ENCODE measurements at places on chromosomes 2 and 18.

DNA sequence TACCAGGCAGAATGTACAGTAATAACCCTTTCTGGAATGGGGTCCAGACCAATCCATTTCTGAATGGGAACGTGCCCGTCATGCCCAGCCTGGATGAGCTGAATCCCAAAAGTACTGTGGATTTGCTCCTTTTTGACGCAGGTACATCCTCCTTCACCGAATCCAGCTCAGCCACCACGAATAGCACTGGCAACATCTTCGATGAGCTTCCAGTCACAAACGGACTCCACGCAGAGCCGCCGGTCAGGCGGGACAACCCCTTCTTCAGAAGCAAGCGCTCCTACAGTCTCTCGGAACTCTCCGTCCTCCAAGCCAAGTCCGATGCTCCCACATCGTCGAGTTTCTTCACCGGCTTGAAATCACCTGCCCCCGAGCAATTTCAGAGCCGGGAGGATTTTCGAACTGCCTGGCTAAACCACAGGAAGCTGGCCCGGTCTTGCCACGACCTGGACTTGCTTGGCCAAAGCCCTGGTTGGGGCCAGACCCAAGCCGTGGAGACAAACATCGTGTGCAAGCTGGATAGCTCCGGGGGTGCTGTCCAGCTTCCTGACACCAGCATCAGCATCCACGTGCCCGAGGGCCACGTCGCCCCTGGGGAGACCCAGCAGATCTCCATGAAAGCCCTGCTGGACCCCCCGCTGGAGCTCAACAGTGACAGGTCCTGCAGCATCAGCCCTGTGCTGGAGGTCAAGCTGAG lies 89.6 kb downstream of the SH3BP4 start:
- no peak for DNase-seq

DNA sequence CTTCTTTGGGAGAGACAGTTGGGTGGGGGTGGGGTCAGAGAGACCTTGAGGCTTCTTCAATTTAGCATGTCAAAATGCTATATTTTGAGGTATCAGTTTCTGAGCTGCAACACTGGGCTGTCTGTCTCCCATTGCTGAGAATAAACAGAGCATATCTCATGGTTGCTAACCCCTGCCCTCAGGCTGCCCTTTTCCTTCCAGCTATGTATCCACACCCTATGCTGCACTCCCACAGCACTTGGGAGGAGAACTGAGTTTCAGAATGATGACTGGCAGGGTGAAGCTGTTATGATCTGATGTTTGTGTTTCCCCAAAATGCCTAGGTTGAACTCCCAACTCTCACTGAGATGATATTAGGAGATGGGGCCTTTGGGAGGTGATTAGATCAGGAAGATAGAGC lies 794.0 kb downstream of the RNF144A start:
- no peak for DNase-seq

- DNase-seq, result no peak
Observed at GRCh38 chr2:112472547-112473263, 9.3 kb upstream of the TTL start.

GRCh38 chr2:19369341-19369955 lies 11.0 kb upstream of the OSR1 start:
- no peak for DNase-seq

GRCh38 chr2:223404616-223405015 lies 197.5 kb downstream of the SCG2 start:
- DNase-seq, result no peak

- DNase-seq, result no peak
Observed at GRCh38 chr2:39642051-39642718, 23.5 kb upstream of the TMEM178A start.

DNA sequence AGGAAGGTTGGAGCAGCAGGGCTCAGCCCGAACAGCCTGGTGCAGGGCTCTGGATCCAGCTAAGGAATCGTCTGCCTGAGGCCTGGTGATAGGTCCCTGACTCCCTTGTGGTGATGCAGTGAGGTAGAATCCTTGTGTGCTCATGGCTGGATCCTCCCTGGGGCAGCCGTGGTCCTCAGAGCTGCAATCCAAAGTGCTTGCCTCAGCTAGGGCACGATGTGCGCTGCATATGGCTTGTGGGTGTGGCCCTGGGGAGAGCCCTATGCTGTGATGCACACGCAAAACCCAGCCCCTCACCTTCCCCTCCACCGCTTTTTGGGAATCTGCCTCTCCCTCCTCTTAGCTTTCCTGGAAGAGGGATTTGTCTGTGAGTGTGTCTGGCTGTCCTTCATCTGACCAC lies 142.2 kb downstream of the DYSF start:
- no peak for DNase-seq

- DNase-seq, result no peak
Observed at GRCh38 chr2:133661392-133661791, 93.1 kb upstream of the NCKAP5 start.
